ENCODE measurements at places on chromosomes 13 and 19.
A peak's percentile ranks its signal among the peaks of the same experiment; 100 is the strongest.

- no peak for DNase-seq
Measured at GRCh38 chr19:53626486-53626885, 5.3 kb upstream of the DPRX start.

DNA sequence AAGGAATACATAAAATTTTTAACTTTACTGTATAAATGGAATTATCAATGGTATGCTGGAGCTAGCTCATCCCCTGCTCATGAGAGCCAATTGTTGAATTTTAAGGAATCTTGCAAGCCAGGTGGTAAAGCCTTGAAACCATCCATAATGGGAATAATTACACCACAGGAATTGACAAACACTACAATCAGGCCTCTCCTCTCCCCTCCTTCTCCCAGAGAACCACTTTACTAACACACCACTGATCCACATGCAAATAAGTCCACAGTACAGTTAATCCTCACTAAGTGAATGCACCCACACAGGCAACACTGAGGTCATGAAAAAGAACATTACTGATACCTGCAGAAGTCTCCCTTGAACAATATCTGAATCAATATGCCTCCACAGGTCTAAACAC is 140.5 kb downstream of the KLF12 start:
- no peak for DNase-seq

GRCh38 chr19:14070268-14071050 is 2.1 kb upstream of the MISP3 start:
- DNase-seq: no peak

DNA sequence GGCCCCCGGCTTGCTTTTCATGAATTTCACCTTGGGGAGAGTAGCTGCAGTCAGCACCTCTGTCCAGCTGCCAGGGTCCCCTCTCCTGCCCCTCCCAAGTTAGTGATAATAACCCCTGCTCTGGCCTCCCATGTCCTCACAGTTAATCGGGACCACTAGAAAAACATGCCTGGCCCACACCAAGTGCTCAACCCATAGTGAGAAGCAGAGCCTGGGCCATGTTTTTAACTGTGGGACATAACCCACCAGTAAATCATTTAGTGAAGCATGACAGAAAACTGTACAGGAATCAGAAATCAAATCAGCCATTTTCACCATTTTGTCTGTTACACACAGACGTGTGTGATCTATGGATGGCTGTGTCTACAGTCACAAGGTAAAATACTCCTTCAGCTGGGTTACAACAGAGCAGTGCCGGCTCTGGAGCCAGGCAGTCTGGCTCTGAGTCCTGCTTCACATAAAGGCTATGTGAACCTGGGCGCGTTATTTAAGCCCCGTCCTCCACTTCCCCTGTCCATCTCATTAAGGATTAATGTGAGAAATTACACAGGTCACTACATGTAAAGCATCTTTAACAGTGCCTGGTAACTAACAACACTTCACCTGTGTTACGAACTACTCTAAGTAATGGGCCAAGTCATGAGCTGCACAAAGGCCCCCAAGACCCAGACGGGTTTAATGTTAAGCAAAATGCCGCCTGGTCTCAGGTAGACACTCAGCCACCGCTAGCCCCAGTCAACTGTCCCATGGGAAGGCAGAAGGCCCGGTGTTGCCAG is 7.6 kb upstream of the ECH1 start:
- no peak for DNase-seq

- DNase-seq: peak; percentile 67
Measured at GRCh38 chr13:20828539-20829364, 55.0 kb upstream of the EEF1AKMT1 start.

DNA sequence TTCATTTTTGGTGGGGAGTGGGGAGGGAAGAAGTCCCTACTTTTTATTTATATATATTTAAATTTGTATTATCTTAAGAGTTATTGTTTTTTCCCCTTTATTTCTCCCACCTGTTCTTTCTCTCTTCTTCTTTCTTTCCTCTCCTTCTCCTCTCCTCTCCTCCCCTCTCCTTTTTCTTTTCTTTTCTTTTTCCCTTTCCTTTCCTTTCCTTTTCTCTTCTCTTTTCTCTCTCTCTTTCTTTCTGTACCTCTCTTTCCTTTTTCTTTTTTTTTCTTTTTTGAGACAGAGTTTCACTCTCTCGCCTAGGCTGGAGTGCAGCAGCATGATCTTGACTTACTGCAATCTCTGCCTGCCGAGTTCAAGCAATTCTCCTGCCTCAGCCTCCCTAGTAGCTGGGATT is 1.9 kb downstream of the BCKDHA start:
- DNase-seq: no peak

GRCh38 chr13:109162248-109163036 is 533.0 kb downstream of the MYO16 start:
- DNase-seq: peak; percentile 25

- no peak for DNase-seq
Measured at GRCh38 chr13:86080340-86080995, 281.2 kb upstream of the SLITRK6 start.

DNA sequence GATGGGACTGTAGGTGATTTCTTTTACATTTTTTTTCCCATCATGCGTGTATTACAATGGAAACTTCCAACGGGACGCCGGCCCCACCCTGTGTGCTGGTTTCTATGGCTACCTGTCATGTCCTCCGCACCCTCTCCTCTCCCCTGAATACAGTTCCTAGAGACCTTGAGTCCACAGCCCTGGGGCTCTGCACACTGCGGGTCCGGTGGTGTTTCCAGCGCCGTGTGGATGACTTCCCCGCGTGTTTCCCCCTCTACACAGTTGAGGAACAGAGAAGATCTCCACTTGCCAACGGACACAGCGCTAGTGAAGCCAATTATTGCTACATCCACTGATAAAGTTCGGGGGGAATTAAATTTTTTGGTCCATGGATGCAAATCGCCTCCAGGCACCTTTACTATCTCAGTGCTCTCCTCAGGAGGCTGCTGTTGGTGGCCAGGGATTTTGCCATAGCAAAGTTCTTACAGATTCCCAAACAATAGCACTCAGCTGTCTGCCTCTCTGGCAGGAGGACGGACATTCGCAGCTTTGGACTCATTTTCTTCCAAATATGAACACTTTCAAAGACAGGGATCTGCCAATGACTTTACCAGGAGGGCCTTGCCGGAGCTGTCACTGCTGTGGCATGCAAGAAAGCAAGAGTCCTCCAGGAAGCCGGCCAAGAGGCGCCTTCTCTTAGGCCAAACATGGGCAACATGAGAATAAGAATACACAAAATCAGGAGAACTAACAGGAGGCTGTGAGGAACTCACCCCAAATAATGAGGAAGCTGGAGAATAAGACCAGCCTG is 39.3 kb upstream of the GAS6 start:
- no peak for DNase-seq

DNA sequence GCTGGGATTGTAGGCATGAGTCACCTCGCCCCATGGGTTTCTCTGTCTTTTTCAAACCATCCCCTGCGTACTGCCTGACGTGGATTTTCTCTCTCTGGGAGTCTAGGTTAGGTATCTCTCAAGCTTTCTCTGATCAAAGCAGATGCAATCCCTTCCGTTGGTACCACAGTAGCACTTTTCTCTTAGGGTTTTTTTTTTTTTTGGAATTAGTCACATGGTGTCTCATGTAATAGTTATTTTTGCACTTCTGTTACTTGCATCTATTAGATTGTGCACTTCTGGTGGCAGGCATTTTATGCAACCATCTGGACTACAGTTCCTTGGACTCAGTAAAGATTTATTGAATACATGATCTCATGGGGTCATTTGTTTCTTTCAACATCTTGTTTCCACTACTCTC is 72.1 kb downstream of the GPC6 start:
- DNase-seq: no peak

- no peak for DNase-seq
Measured at GRCh38 chr19:41862445-41862986, 2.5 kb downstream of the RPS19 start.

- DNase-seq: no peak
Measured at GRCh38 chr19:30634996-30635975, 263.1 kb downstream of the ZNF536 start.

DNA sequence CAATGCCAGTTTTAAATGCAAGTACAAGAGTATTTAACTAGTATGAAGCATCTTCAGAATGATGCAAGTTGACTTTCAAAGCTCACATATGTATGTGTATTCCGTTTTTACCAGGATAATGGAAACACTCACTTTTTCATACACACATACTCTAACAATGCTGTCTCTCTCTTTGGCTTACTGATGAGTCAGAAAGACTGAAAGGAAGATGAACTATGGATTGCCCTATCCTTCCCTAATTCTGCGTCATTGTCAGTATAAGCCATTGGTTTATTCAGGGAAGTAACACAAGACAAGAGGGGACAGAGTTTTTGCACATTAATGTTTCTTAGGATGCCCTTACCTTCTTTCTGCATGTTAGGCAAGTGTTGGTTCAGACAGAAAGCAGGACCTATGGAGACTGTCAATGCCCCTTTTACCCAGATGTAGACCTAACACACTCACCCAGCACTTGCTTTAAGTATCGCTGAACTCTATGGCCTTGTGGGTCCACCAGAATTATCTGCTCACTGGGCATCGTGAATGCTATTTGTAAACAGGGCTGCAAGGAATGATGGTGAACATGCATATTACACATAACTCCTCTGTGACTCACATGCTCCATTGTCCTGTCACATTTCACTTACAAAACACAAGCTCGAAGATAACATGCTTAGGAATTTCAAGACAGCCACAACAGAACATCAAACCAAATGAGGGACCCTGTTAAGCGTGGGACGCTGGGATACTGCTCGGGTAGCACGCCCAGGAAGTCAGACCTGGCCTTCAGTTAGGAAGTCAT is 10.0 kb upstream of the OXGR1 start:
- DNase-seq: peak; percentile 82

DNA sequence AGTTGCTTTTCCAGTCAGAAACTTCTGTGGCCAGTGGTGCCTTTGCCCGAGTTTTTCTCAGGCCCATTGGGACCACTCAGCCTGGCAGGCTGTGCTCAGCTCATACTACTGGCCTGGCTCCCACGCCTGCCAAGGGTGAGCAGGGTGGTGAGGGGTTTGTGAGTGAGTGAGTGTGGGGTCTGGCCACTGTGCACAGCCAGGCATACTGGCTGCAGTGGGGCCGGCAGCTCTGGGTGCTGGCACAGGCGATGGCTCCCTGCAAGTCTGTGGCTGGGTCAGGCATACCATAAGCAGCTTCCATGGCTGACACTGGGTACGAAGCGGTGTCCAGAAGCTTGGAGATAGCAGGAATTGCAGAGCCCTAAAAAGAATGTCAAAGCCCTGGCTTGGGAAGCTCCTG is 161.0 kb downstream of the SLITRK6 start:
- no peak for DNase-seq

- no peak for DNase-seq
Measured at GRCh38 chr19:3766520-3766919, 4.0 kb downstream of the MRPL54 start.

DNA sequence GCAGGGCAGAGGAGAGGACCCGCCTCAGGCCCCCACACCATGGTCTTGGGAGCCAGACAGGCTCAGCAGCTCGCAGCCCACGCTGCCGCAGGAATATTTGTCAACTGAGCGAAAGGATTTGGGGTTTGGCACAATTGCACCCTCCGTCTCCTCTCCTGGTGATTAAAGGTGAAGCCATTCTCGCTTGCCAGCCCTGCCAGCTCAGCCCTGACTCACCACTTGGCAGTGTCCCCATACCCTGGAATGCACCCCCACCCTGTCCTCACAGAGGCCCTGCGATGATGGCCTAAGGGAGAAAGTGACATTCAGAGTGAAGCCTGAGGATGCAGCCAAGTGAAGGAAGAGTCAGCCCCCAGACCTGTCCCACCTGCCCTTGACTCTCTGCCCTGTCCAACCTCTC is 18.8 kb downstream of the CYTH2 start:
- peak; percentile 91 for DNase-seq

DNA sequence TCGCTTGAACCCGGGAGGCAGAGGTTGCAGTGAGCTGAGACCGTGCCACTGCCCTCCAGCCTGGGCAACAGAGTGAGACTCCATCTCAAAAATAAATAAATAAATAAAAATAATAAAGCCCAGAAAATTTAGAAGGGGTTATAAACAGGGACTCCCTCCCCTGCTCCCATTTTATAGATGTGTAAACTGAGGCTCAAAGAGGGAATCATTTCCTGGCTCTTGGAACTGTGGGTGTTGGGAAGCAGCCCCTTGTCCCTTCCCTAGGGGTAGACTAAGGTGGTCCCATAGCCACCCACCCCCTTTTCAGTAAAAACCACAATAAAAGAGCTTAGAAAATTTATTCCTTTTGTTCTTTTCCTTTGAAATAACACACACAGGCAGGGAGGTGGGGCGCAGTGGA is 6.2 kb upstream of the SLC25A41 start:
- DNase-seq: no peak

DNA sequence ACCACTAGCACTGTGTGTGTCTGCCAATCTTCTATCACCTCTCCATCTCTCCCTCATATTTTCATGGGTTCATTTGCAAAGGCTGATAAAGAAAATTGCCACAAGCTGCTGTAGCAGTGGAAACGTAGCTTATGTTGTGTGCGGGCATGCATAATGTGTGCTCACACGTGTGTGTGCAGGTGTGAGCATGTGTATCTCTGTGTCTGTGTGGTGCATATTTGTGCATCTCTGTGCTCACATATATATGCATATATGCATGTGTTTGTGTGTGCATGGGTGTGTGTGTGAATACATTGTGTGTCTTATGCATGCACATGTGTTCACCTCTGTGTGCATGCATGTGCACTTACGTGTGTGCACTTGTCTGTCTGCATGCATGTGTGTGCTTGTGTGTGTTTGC is 181.8 kb upstream of the UBL3 start:
- DNase-seq: no peak

DNA sequence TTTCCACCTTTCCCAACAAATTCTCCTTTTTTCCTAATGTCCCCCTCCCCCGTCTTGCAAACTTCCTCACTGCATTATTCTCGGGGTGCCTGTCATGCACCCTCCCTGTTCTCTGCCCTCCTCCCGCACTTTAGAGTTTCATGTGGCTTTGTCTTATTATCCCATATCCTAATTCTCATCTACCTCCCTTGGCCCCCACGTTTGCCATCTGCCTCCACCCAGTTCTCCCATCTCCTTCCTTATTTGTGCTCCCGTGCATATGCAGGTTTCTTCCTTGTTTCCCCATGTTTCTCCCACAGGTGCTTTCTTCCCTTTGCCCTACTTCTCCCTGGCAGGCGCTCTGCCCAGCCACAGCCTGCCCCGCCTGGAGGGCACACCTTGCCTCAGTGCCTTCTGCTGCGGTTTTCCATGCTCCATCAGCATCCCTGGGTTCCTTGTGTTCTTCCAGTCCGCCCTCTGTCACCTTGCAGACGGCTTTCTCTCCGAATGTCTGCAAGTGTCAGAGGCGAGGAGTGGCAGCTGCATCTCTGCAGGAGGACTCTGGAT is 1.5 kb downstream of the SPATA13 start:
- no peak for DNase-seq

- DNase-seq: no peak
Measured at GRCh38 chr13:70864731-70865130, 756.5 kb upstream of the KLHL1 start.

- DNase-seq: peak; percentile 96
Measured at GRCh38 chr13:106471957-106472543, 63.4 kb downstream of the EFNB2 start.

- DNase-seq: no peak
Measured at GRCh38 chr13:98490195-98490836, 86.6 kb downstream of the STK24 start.

DNA sequence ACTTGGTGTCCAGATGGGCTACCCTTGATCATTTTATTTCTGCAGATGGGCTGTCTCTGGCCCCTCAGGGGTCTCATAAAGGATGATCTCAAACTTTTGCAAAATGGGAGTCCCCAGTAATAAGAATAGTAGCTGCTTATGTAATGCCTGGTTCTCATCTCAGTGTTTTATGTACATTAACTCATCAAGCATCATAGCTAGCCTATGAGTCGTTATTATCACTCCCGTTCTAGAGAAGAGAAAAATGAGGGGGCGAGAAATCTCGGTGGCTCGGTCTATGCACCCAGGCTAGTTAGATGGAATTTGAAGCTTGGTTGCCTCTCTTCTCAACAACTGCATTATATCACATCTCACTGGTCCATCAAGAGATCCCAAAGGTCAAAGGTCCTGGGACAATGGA is 3.4 kb downstream of the CACNG6 start:
- DNase-seq: no peak
